SHP77 treated with DMSO at 0.1 percent for 48 hours (cell line): ENCODE measurements at places on chromosomes 1 and 21.

DNA sequence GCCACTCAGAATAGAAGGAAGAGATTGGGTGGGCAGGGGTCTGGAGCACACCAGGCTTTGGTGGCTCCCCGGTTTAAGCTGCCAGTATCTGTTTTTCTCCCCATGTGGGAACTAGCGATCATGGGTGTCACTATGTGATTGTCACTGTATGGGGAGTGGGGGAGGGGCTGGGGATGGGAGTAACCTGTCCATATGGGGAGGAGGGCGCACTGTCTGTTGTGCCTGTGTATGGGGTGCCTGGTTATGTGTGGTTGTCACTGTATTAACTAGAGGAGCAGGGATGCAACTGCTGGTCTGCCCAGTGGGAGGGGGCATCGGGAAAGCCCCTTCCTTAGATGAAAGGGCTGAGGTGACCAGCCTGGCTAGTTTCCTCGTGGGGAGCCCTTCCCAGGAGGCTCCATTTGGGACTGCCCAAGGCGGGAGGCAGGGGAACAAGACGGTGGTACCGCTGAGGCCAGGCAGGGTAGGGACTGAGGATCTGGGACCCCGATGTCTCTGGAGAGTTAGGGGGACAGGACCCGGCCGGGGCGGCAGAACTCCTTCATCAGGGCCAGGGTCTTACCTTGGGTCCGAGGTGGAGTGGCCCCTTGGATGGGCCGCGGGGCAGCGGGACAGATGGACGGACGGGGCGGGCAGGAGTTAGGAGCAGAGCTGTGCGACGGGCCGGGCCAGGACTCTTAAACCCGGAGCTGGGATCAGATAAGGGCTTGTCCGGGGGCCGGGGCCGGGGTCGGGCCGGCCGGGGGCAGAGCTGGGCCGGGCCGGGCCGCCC is at the start of gene KCNJ10:
Gene KCNJ10, minus strand, starts transcription at position 701 of the 772 bp plus-strand sequence. CDS start 27,628 bp downstream, outside the sequence.
- no peak for DNase-seq

DNA sequence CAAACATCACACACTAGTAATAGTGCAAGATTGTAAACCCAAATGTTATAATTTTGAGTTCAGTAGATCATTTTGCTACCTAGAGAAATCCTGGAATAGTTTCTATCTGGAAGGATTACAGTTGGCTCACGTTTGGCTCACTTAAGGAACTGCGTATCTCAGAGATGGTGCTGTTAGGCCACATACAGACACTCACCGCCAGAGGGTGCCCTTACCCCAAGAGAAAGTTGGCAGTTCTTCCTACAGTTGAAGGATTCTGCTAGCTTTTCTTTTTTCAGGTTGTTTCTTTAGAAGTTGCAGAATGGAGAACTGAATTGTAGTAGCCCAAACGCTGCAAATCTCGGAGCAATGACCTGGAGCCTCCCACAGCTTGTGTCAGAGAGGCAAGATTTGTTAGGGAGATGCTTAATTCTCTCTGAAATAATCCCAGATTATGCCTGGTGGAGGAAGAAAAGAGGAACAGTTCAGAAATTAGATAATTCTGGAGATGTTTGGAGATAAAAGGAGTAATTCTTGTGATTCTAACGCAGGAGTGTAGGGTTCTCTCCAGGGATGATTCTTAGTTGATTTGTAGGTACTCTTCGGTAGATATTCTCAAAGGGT is 87.9 kb upstream of the PAPPA2 start:
- peak; percentile 45 for DNase-seq

- no peak for DNase-seq
Observed at GRCh38 chr21:42537106-42537742, 23.6 kb downstream of the SLC37A1 start.

- no peak for DNase-seq
Observed at GRCh38 chr1:41662061-41662764, 177.7 kb upstream of the EDN2 start.

DNA sequence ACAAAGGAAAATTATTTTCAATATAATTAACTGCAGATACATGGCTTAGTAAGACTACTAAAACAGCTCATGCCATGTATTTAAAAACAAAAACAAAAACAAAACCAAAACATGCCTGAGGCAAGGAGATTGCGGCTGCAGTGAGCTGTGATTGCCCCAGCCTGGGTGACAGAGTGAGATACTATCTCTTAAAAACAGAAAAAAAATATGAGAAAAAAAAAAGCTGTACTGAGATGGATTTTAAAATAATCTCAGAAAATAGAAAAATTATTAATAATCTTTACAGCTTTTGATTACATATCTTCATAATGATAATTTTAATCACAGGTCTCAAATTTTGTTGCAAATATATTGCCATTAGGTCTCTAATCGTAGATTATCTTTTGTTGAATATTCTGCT is 24.0 kb upstream of the LIN9 start:
- no peak for DNase-seq

- DNase-seq, result no peak
Observed at GRCh38 chr1:245605480-245606156, 450.8 kb downstream of the KIF26B start.

GRCh38 chr1:23514111-23514679 is 16.8 kb downstream of the E2F2 start:
- no peak for DNase-seq

DNA sequence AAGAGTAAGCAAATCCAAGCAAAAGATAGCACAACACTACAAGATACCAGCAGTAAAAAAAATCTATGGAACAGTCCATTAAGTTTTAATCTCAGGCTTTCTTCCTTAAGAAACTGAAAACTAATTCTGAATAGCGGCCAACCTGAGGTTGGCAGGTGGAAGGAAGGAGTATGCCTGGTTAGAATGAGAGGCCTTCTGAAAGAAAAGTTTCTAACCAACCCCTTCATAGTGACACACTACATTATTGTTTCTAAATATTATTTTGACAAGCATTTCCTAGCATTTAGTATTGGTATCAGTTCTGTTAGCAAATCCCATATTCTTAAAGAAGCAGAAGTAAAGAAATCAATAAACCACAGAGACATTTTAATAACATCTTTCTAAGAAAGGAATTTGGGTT is 205.7 kb upstream of the PTBP2 start:
- no peak for DNase-seq

DNA sequence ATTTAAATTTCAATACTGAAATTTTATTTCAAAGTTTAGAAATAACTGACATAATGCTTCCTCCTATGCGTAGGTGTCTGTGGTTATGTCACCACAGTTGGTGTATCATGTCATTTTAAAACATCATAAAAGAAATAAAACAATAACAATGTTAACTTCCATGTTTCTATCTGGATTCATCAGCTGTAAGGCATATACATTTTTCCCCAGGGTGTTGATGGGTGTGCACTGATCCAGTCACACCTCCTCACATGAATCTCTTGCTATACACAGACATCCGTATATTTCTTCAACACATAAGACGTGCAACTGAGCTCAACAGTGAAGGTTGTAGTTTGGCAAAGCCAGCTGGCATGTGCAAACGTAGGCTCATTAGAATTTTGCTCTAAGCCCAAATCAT is 6.2 kb downstream of the KCNA3 start:
- no peak for DNase-seq
